IPS DF 6.9 (cell line): ENCODE measurements at places on chromosomes 4 and X.
A peak's percentile ranks its signal among the peaks of the same experiment; 100 is the strongest.

DNA sequence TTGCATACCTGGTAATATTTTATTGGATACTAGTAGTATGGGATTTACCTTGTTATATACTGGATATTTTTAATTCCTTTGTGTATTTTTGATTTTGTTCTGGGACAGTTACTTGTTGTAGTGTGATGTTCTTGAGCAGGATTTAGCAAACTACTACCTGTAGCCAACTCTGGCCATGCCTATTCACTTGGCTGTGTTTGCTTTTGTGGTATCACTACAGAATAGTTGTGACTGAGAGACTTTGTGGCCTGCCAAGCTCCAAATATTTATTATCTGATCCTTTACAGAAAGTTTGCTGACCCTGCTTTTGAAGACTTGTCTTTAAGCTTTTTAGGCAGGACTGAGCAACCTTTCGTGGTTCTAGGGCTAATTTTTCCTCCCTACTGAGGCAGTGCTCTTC, 17.8 kb downstream of the ZCCHC4 start:
- no peak for DNase-seq

GRCh38 chrX:30280428-30280827, 28.8 kb downstream of the NR0B1 start:
- no peak for DNase-seq

- no peak for DNase-seq
Measured at GRCh38 chr4:9811806-9812205, 30.4 kb downstream of the DRD5 start.

GRCh38 chr4:83455281-83456183, at the start of the genes HELQ and MRPS18C:
HELQ (minus strand) TSS chr4:83455823; CDS start chr4:83455693, 130 bp downstream.
MRPS18C (plus strand) TSS chr4:83456058; CDS start chr4:83456078, 20 bp downstream.
- peak; percentile 98 for DNase-seq

- no peak for DNase-seq
Measured at GRCh38 chrX:23992431-23992830, 34.6 kb downstream of the KLHL15 start.
